ENCODE measurements at places on chromosomes 4 and X.
A peak's percentile ranks its signal among the peaks of the same experiment; 100 is the strongest.

DNA sequence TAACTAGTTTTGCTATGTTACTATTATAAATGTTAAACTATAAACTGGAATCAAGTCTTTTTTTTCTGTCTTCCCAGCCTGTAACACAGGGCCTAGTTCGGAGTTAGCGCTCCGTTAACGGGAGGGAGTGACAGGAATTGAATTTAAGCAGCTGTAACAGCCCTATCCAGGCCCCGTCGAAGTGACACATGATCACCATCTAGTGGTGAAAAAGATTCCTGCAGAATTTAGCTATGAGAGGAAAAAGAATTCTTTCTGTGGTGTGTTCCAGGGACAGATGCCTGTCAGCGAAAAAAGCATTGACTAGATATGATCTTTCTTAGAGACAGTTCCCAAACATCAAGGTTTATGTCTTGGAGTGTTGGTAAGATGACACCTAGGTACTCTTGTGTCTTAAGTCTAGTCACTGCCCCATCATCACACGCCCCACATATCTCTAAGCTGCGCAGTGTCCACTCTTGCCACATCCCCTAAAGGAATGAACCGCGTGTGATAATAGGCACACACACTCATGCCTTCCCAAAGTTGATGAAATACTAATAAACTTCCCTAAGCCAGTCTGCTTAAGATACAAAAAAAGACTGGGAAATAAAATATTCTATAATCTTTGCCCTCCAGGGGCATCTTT lies 2.1 kb downstream of the GAB3 start:
- DNase-seq: no peak

GRCh38 chrX:39157796-39158195 lies 356.5 kb downstream of the MID1IP1 start:
- DNase-seq: no peak

- DNase-seq: no peak
Observed at GRCh38 chr4:89836031-89836745, 773 bp downstream of the SNCA start.

- no peak for DNase-seq
Observed at GRCh38 chrX:149472625-149473024, 32.5 kb downstream of the IDS start.

- no peak for DNase-seq
Observed at GRCh38 chr4:147651563-147651962, 32.4 kb downstream of the PRMT9 start.

DNA sequence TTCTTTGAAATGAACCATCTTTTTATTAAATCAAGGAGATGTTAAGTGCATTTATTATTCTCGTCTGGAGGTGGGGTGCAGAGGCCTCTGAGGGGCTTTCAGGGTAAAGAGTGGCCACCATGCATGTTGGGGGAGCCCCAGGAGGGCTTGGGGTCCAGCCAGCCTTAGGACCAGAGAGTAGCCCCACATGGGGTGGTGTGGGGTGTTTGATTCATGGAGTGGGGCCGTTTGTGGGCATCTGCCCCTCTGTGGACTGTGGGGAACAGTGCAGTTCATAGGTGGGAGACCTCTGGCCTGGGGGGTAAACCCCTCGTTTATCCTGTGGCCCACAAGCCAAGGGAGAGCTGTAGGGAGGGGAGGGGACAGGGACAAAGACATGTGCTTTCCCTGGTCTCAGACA lies 26.9 kb downstream of the HTRA3 start:
- no peak for DNase-seq

- no peak for DNase-seq
Observed at GRCh38 chrX:2414384-2414783, 86.4 kb downstream of the DHRSX start.

DNA sequence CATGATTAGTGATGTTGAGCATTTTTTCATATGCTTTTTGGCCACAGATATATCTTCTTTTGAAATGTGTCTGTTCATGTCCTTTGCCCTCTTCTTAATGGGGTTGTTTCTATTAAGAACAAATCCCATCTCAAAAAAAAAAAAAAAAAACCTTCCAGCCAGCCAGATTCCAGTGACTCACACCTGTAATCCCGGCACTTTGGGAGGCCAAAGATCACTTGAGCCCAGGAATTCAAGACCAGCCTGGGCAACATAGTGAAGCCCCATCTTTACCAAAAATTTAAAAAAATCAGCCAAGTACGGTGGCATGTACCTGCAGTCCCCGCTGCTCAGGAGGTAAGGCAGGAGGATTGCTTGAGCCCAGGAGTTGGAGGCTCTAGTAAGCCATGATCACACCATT lies 5.1 kb downstream of the RAB33B start:
- no peak for DNase-seq

- no peak for DNase-seq
Observed at GRCh38 chr4:93710847-93711430, 117.6 kb upstream of the ATOH1 start.

DNA sequence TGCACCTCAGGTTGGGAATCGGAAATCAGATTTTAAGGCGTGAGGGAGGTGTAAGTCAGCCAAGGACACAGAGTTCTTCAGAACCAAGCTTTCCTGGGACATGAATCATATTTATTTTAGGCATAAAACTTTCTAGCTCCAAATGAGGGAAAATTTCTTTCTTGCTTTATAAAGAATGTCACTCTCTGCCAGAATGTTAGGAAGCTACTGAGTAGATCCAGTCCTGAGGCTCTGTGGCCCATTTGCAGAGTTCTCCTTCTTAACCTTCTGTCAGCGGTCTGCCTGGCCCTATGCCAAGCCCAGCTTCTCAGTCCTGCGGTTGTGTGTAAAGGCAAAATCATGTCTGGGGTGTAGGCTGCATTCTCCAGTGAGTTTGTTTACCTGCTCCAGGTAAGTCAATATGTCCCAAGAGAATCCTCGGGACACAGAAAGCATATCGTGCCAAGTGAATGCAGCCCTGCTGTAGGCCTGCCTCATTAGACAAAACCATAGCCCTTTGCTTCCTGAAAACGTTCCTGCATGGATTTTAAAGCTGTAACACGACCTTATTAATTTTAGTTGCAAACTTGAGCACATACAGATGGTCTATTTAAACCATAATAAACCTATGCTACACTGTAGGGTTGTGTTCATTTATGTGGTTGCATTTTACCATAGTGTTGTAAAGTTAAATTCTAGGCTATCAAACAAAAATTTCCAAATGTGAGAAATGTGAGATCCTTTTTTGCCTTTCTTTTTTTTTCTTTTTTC lies 29.2 kb upstream of the CCNI start:
- peak; percentile 89 for DNase-seq

DNA sequence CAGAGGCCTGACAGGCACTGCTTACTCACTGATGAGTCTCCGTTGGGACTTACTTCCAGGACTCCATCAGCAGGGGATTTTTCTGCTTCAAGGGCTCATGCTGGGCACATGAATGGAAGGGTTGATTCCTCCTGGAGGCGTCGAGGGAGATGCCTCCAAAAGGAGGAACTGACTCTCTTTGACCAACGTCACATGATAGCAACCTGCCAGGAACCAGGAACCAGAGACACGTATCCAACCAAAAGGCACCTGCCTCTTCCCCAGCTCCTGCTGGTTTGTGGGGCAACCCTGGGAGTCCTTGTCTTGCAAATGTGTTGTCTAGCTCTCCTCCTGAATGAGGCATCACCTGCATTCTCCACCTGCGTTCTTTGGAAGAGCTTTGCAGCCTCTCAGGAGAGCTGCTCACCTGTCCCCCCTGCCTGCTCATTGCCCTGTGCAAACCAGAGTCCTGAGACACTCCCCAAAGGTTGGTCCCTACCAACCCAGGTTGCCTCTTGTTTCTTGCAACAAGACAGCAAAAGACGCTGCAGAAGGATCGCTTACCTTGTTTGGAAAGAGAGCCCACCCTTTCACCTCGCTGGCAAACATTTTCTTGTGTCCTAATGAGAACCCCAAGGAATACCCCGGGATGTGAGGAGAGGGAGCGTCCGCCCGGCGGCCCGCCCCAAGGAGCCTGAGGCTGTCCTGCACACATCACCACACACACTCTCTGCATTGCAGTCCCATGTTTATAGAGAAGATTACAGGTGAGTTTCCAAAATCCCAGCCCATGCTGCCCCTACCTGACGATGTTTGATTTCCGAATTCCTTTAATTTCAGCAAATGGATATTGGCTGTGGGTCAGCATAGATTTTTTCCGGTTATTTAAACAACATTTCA lies 30.5 kb upstream of the SHOX start:
- no peak for DNase-seq

GRCh38 chrX:22760513-22761057 lies 239.2 kb upstream of the DDX53 start:
- DNase-seq: no peak

DNA sequence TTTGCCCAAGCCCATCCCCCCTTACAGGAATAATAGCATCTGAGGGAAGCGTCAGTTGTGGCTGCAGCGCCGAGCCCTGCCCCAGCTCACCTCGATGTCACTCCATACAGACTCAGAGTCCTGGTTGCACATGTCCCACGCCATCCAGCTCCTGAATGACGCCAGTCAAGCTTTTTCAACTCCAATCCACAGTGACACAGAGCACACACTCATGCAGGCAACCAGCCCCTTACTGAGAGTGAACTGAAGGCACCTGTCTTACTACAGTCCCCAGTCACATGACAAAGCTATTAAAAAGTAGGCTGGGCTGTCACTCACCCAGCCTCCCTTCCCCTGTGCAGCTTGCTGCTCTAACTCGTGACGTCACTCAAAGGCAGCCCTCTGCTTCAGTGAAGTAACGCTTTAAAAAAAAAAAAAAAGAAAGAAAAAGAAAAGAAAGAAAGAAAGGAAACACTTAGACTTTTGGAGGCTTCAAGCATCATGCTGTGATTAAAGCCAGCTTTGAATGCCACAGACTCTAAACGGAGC lies at the start of gene PPARGC1A:
TSS of gene PPARGC1A (minus strand) at position 234 of the 528 bp plus-strand sequence. CDS start at position 144, 90 bp downstream.
- DNase-seq: peak; percentile 91

DNA sequence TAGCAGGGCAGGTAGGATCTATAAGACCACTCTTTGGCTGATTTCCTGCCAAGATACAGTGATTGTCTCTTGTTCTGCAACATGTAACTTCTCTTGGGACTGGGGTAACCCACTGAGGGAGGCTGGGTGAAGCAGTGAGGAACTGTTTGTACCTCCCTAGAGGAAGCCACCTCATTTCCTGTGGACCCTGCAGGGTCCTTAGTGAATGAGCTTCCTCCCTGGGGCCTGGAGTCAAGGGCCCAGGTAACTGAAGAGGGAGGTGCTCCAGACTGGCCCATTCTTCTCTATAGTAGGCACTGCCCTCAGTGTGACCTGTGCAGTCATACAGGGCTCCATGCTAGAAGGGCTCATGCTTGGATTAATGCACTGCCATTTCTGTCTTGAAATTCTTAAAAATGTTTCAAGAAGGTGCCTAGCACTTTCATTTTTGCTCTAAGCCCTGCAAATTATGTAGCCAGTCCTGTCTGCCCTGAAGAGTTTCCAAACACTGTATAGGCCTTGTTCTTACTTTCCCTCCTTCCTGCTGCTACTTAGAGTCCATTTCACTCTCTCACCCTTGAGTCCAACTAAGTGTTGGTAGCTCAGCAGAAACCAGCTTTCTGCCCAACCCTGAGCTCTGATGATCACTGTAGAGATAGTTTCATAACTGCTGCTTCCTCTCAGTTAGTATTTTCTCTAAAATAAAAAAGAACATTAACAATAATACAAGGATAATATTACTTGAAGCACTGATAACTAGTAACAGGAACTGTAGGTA lies 8.5 kb upstream of the GRIA3 start:
- no peak for DNase-seq

- DNase-seq: no peak
Observed at GRCh38 chrX:43940816-43941474, 32.2 kb downstream of the NDP start.

GRCh38 chr4:140968371-140968770 lies 164.9 kb downstream of the RNF150 start:
- no peak for DNase-seq

DNA sequence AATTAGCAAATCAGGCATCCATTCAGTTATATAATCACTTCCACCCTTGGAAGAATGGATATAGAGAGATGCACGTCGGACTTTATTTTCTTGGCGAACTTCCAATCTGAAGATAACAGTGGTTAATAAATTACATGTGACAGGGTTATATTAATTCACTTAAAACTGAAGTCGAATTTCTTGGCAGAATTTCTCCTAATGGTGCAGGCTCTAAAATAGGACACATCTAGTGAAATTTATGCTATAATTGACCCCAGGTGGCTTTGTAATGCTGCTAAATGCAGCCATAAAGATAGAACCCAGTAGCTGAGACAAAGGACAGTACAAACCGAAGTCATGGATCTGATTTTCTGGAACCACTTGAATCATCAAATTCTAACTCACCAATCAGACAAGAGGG lies 20.8 kb upstream of the SLC10A4 start:
- DNase-seq: no peak

GRCh38 chr4:11564021-11564420 lies 135.3 kb upstream of the HS3ST1 start:
- DNase-seq: no peak

GRCh38 chrX:50471390-50471789 lies 765 bp upstream of the DGKK start:
- no peak for DNase-seq

DNA sequence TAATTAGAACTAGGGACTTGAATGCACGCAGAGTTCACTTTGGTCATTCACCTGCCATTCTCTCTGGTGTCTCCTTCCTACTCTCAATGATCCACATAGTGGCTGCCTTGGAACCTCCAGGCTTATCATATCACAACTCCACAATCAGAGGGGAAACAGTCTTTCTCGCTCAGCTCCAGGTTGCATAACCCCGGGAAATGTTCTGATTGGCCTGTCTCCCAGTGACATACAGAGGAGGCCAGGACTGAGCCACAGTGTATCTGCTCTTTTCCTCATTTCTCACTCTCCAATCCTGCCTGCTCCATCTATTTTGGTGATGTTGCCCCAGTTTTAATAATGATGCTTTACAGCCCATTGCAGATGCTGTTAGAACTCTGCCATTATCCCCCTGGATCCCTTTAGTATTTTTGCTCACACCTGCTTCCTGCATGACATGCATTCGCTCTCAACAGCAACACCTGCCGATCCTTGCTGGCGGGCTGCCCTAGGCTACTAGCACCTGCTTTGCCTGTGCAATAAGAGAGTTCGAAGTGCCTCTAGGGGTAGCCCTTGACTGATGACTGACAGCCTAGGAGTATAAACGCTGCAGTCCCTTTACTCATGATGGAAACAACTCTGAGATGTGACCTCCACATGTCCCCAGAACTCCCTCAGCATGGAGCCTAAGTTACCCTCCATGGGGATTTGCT lies 211.3 kb upstream of the RPS6KA3 start:
- peak; percentile 85 for DNase-seq

DNA sequence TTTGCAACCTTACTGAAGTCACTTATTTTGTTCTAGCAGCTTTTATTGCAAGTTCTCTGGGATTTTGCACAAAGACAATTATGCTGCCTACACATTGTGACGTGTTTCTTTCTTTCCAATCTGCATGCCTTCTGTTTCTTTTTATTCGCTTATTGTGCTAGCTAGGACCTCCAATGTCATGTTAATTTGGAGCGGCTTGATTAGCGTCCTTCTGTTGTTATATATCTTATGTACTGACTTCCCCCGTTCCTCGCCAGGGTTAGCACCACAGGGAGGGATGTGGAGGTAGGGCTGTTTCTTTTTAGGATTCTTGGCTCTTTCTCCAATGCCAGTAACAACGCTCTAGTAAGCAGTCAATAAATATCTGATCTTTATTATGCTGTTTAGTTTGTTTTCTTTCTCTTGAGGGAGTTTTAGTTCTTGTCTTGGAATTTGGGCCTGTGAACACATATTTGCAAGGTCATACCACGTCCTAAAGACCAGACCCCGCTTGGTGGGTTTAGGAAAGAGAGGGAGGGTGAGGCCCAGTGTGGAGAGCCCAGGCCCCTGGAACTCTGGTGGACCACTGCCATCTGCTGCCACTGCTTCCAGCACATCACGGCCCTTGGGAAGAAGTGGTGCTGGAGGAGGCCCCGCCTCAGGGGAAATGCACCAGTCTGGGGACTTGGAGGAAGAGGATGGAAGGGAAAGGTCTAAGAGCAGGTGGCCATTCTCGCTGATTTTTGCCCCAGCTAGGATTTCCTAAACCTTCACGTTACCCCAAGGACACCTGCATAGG lies 129.1 kb downstream of the TRIML1 start:
- no peak for DNase-seq

Measured in NCI-H187 treated with DMSO at 0.1 percent for 48 hours (cell line).